ENCODE measurements at places on chromosomes 11 and 22.

DNA sequence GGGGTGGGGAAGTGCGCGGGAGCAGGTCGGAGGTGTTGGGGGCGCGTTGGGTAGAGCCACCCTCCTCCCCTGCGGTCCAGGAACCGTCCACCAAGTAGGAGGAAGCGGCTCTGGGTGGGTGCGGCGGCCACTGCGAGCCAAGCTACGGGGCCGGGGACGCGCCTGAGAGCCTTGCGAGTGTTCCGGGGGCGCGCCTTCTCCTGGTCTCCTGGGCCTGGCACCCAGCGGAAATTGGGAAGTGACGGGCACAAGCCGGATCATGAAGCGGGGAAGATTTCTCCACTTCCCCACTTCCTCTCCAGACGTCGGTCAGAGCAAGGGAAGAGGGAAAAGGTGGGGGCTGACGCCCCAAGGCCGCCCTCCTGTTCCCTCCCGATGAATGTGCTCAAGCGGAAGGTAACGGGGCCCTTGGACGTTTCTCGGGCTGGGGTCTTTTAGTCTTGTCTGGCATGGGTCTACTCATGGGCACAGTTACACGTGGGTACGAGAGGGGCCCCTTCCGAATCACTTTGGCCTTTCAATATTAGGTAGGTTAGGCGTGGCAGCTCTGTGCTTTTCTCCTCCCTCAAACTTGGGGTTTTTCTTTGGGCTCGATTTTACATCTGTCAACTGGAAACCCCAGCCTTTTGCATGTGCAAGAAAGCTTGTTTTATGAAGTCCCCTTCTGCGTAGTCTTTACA is 865 bp downstream of the RBM14 start:
- no peak for DNase-seq

DNA sequence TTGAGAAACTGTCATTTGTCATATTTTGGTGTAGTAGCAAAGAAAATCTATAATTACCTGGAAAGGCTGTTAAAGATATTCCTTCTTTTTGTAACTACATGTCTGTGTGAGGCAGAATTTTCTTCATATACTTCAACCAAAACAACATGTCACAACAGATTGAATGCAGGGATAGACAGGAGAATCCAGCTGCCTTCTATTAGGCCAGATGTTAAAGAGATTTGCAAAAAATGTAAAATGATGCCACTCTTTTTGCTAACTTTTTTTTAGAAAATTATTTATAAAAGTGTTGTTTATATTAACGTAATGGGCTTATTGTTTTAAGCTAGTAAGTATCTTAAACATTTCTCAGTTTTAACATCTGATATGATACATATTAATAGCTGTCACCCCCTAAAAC is 12.7 kb downstream of the DGKZ start:
- DNase-seq = no peak

GRCh38 chr22:47168441-47168840 is 406.0 kb downstream of the TBC1D22A start:
- DNase-seq = no peak

GRCh38 chr22:50444663-50445062 is 30.2 kb downstream of the SBF1 start:
- DNase-seq = no peak

GRCh38 chr11:132588366-132588765 is 943.9 kb downstream of the OPCML start:
- DNase-seq = no peak

DNA sequence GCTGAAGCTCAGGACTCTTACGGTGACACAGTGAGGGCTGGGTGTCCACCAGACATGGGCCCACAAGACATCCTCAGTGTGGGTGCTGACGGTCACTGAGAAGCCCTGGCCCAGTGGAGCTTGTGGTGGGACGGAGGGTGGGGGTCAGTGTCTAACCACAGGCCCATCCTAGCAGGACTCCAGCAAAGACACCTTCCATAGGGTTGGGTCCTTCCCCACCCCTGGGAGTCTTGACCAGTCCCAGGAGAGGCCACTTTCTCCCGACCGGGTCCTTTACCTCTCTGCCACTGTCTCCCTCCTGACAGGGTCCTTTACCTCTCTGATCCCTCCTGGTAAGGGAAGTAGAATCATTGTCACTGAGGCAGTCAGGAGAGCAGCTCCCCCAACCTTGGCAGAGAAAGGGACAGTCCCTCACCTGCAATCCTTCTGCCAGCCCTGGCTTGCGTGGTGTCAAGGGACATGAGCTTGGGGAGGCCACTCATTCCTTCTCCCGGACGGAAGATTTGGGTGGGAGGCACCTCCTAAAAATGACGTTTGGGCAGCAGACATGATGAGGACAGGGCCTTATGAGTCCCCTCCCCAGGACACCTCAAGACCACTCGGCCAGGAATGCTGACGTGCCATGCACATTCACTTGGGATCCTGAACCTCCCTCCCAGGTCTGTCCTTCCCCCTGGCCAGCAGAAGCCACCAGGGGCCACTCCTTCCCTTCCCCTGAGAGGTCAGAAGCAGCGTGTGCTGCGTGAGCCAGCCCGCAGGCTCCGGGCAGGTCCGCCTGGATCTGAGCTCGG is 91.5 kb upstream of the FGF3 start:
- no peak for DNase-seq

GRCh38 chr11:116563028-116563711 is 209.6 kb downstream of the BUD13 start:
- DNase-seq = no peak

DNA sequence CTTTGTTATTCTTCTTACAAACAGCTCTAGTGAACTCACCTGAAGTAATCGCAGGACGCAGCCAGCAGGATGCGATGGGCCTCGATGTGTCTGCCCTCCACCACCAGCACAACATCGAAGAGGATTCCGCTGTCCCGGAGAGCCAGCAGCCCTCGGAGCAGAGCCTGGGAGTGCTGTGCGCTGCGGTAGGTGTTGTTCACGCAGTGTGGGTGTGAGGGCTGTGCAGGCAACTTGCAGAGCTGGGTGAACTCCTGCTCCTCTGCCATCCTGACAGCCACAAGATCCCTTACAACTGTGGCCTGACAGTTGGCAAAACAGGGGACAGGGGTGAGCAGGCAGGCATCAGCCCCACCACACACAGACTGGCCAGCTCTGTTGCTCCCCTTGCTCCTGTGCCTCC is 6.6 kb downstream of the KLHL22 start:
- no peak for DNase-seq

DNA sequence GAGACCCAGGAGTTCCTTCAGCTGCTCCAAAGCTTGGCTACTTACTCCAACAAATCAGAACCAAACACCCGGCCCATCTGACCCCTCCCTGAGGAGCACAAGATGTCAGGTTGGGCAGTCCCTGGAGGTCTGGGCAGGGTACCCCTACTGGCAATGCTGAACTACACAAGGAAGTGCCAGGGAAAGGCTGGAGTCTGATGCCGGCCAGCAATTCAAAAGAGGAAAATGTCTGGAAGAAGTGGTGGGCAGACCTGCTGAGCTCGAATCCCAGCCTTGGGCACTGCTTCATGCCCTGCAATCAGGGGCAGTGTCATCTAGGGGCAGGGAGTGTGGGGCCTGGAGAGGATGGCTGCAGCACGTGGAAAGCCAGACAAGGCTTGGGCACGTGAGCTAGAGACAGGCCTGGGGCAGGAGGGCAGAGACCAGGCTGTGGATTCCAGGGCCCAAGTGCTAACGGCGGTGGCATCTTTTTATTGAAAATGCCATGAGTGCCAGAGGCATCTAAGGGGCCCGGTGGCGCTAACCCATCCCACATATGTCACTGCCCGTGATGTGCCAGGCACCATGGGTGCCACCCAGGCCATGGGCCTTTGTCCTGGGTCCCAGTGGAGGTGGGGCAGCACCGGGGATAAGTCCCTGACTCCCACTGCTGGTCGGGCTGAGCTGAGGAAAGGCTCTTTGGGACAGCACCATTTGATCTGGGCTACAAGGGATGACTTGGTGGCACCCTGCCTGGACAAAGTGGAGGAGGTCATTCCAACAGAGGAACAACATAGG is 97.9 kb upstream of the PITPNB start:
- no peak for DNase-seq

DNA sequence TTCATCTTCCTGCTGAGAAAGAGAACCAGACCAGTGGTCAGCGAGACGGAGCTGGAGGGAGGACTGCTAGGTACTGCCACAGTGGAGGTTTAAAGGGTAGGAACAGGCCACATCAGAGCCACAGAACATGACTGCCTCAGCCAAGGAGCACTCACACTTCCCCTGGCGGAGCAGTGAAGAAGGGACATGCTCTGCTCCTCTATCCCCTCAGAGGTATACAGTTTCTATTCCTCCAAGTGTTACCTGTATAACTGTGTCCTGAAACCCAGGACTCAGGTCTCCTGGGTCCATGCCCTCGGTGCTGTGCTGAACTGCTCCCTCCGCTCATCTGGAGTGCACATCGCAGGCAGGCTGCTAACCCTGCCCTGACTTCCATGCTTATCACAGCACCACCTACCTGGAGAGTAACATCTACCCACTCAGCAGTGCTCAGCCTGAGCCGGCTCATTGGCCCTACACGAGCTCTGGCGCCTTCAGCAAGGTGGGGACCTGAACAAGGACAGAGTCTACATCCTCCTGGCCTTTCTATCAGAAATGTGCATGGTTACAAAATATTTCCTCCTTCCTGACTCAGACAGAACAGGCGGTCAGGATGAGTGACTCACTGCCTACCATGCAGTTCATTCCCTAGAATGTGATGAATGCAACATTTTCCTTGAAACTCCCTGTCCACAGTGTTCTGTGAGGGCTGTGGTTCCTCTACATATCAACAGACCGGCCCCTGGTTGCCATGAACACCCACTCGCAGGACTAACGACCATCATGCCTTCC is 52.9 kb downstream of the C11orf58 start:
- no peak for DNase-seq

DNA sequence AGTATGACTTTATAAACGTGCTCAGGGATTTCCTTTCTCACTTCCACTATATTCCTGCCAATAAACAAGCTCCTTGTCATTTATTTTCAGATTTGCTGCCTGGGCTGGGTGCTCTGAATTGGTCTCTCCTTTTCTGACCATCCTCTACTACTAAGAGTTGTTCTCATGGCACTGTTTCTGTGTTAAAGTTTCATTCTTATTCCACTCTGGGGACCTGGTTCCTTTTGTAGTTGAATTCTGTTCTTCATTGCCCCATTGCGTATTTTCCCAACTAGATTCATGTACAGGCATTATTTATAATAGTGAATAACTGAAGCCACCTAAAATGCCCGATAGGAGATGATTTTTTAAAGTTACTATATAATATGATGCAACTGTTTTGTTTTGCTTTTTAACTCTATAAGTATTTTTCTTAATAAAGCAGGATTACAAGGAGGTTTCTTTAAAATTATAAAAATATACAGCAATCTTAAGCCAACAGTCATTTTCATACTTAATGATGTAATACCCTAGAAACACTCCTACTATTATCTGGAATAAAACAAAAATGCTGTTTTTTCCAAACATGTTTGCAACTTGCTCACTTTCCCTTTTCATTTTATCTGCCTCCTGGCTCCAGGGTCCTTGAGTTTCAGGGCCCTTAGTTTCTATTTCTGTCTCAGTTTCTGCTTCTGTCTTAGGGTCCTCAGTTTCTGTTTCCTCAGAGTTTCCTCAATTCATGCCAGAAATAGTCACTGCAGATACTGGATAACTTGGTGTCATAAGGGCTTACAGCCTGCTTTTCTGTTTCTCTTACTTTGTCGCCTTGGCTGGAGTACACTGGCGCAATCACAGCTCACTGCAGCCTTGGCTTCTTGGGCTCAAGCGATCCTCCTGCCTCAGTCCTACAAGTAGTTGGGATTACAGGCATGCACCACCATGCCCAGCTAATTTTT is 9.8 kb upstream of the FUT4 start:
- no peak for DNase-seq

GRCh38 chr11:59558270-59558643 is 46.9 kb downstream of the OR4D9 start:
- no peak for DNase-seq

DNA sequence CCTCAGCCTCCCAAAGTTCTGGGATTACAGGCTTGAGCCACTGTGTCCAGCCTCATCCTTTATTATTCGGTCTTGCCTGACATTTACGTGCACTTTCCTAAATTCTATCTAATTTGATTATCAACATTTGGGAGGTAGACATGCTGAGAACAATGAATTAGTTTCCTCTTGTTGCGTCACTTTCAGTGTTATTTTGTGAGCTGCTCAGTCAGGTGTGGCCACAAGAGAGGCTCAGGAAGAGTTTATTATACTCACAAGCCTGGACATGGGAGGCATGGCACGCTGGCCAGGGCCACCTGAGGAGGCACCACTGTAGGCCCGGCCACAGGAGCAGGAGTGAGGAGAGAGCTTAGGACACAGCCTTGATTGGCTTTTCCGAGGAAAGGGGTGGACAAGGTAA is 59.7 kb upstream of the RBFOX2 start:
- DNase-seq = no peak

- no peak for DNase-seq
These were observed 13.7 kb downstream of the BIRC2 start for GRCh38 chr11:102360681-102361080.

All from GM12864 (cell line).